ENCODE measurements at places on chromosomes 1 and 21. TPM values are rescaled to one million over a fixed set of nuclear protein-coding genes. Genes with fewer than 3 reads are reported as not detected.

Gene PKP1
- polyA plus RNA-seq = 0.24 TPM

Gene CRP
- polyA plus RNA-seq = not detected

Gene KMO
- not detected for polyA plus RNA-seq

Gene DDX20
- 3.9 TPM for polyA plus RNA-seq

Gene RIMKLA
- 29.9 TPM for polyA plus RNA-seq

Gene SLFNL1
- 0.27 TPM for polyA plus RNA-seq

Gene CHI3L2
- polyA plus RNA-seq = 5.9 TPM

Gene PAPPA2
- polyA plus RNA-seq = 0.53 TPM

Gene OR2AK2
- not detected for polyA plus RNA-seq

Gene NCAM2
- 6.1 TPM for polyA plus RNA-seq

Gene TNFRSF18
- 2.0 TPM for polyA plus RNA-seq

Gene PTGFRN
- 8.7 TPM for polyA plus RNA-seq

Gene C1orf116
- 2.1 TPM for polyA plus RNA-seq

Gene MKNK1
- 14.6 TPM for polyA plus RNA-seq

Gene C1orf53
- 2.3 TPM for polyA plus RNA-seq

Gene TBX19
- polyA plus RNA-seq = 2.6 TPM

Gene FCRLB
- polyA plus RNA-seq = 0.58 TPM

Gene GNAI3
- 5.6 TPM for polyA plus RNA-seq

Gene CHIA
- polyA plus RNA-seq = not detected

Gene NUF2
- 11.3 TPM for polyA plus RNA-seq

Gene PDXK
- 83.2 TPM for polyA plus RNA-seq

Gene TRIM67
- polyA plus RNA-seq = 1.9 TPM

Gene KCNE2
- not detected for polyA plus RNA-seq

Gene TRIM17
- 0.61 TPM for polyA plus RNA-seq

Gene BEST4
- 0.87 TPM for polyA plus RNA-seq

Gene TACSTD2
- 0.39 TPM for polyA plus RNA-seq

Gene TMPRSS2
- polyA plus RNA-seq = not detected

Gene LCE2C
- not detected for polyA plus RNA-seq

Gene GRIK3
- 3.3 TPM for polyA plus RNA-seq

Gene SCP2
- polyA plus RNA-seq = 98.2 TPM

Gene CSMD2
- polyA plus RNA-seq = 7.8 TPM

Gene KRTAP12-2
- polyA plus RNA-seq = not detected

Gene CRNN
- polyA plus RNA-seq = not detected

Gene C1QA
- polyA plus RNA-seq = 86.1 TPM

Gene FMO5
- 4.5 TPM for polyA plus RNA-seq

Gene CACNA1E
- polyA plus RNA-seq = 3.9 TPM

Gene PTCH2
- 0.71 TPM for polyA plus RNA-seq

Gene CELA2B
- not detected for polyA plus RNA-seq

Gene BSND
- 0.08 TPM for polyA plus RNA-seq

Gene FCN3
- 1.4 TPM for polyA plus RNA-seq

Gene MPZ
- polyA plus RNA-seq = 2.6 TPM

Gene HES2
- not detected for polyA plus RNA-seq

Gene PLA2G2F
- not detected for polyA plus RNA-seq

Gene USH2A
- 0.17 TPM for polyA plus RNA-seq

Gene ELOA
- polyA plus RNA-seq = 26.9 TPM

Gene RGS7
- polyA plus RNA-seq = 12.1 TPM

Gene NIT1
- polyA plus RNA-seq = 40.7 TPM

Gene FAM151A
- polyA plus RNA-seq = not detected

Gene CIART
- 32.5 TPM for polyA plus RNA-seq

Gene GJA4
- polyA plus RNA-seq = 14.4 TPM

Gene RGS13
- not detected for polyA plus RNA-seq

Gene C1orf141
- polyA plus RNA-seq = not detected

Gene ZNF695
- polyA plus RNA-seq = 2.4 TPM

Gene RORC
- 3.1 TPM for polyA plus RNA-seq

Gene CFAP141
- polyA plus RNA-seq = not detected

Gene OR2T29
- polyA plus RNA-seq = not detected

Gene KIF21B
- polyA plus RNA-seq = 34.3 TPM

Gene UQCRHL
- 5.8 TPM for polyA plus RNA-seq

Gene PINK1
- 198 TPM for polyA plus RNA-seq
